Mesothelial cell of epicardium (in vitro differentiated cells): ENCODE measurements at places on chromosomes 6 and 20.

- DNase-seq, result no peak
Measured at GRCh38 chr6:35343092-35343834, 905 bp downstream of the PPARD start.

DNA sequence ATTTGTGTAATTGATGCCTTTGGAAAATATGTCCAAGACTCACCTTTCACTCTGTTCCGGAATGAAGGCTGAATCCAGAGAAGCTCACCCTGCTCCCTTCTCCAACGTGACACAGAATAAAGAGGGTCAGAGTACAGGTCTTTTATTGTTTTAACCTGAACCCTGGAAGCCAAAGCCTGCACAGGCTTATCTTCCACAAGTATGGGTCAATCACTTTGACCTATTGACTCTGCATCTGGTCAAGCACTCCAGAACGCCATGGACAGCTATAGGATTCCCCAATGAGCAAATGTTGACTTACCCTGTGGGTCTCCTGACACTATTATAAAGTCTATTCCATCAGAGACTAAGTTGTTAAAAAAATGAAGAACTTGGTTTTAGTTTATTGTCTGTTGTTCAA lies 158.4 kb upstream of the MYLIP start:
- DNase-seq, result no peak

DNA sequence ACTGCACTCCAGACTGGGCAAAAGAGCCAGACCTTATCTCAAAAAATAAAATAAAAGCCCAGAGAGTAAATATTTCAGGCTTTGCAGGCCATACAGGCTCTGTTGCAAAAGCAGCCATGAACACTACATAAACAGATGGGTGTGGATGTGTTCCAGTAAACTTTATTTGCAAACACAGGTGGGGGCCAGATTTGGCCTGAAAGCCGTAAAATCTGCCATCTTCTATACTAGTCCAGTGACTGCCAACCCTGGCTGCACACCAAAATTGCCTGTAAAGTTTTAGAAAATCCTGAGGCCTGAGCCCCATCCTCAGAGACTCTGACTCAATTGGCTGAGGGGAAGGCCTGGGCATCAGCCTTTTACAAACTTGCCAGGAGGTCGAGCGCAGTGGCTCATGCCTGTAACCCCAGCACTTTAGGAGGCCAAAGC lies 103.6 kb downstream of the ZMYND8 start:
- DNase-seq, result no peak

DNA sequence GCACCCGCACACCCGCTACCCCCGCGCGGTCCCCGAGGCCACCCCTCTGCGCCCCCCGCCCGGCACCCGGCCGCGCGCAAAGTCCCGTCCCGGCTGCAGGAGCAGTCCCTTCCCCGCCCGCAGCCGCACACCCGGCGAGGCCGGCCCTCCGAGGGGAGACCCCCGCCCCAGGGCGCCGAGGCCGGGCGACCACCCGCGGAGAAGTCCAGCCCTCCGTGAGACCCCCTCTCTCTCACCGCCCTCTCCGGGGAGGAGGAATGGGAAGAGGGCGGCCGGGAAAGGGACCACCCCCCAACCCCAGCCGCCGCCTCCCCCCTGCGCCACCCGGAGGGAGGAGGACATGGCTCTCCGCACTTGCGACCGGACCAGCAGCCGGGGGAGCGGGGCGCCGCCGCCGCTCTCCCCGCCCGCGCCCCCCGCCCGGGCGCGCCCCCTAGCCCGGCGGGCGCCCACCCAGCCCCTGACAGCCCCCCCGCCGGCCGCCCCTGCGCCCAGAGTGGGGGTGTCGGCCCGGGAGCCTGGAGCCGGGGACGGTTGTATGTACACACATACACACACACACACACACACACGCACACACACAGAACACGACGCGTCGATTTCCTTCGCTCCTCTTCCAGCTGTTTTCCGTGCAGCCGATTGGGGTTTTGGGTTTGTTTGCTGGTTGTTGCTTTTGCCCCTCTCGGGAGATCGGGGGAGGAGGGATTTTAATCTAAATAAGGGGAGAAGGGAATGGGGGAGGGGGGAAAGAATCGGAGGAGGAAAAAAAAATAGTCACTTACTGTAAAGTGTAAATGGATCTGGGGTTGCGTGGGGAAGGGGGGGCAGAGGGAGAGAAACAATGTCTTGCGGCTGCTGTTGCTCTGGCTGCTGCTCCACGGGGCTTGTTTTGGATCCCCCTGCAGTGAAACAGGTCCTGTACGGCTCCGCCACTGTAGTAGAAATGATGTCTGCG lies at the start of gene ATXN1:
Gene ATXN1, minus strand, starts transcription at position 945 of the 955 bp plus-strand sequence.
- peak; percentile 74 for DNase-seq
